Hypothalamus (tissue), 51 donors: ENCODE measurements at places on chromosomes 12 and 14.

- DNase-seq: no peak
Measured at GRCh38 chr12:70074510-70074909, 168.7 kb upstream of the CNOT2 start.

DNA sequence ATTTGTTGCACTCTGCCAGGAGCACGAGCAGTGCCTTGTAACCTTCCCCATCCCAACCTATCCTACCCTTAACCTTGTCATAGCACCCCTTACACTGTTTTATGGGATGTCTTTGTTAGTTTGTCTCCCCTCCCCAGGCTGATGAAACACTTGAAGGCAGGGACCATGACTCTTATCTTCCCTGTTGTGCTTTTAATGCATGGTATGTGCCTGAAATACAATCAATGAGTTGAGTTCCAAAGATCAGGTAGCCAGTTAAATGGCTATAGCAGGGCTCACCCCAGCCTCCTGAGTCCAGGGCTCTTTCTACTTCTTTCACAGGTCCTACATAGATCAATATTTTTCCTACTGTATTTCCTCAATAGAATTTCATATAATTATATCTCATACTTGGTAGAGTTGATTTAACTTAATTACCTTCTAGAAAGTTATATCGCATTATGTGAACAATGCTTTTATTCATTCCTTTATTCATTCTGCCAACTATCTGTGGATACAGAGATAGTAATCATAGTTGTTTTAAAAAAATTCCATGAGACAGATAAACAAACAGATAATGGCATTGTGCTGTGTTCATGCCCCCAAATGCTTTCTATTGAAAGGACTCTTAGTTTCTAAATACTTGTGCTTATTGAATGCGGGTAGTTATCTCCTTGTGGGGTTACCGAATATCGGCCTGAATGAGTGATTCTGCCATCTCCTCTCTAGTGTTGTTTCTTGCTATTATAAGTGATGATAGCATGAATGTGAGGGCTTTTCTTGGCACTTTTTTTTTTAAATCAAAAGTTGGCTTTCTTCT, 347.4 kb downstream of the NPAS3 start:
- DNase-seq: no peak

- no peak for DNase-seq
Measured at GRCh38 chr14:31465111-31465510, 7.8 kb upstream of the DTD2 start.

- no peak for DNase-seq
Measured at GRCh38 chr12:131862084-131862441, 32.4 kb upstream of the ULK1 start.

DNA sequence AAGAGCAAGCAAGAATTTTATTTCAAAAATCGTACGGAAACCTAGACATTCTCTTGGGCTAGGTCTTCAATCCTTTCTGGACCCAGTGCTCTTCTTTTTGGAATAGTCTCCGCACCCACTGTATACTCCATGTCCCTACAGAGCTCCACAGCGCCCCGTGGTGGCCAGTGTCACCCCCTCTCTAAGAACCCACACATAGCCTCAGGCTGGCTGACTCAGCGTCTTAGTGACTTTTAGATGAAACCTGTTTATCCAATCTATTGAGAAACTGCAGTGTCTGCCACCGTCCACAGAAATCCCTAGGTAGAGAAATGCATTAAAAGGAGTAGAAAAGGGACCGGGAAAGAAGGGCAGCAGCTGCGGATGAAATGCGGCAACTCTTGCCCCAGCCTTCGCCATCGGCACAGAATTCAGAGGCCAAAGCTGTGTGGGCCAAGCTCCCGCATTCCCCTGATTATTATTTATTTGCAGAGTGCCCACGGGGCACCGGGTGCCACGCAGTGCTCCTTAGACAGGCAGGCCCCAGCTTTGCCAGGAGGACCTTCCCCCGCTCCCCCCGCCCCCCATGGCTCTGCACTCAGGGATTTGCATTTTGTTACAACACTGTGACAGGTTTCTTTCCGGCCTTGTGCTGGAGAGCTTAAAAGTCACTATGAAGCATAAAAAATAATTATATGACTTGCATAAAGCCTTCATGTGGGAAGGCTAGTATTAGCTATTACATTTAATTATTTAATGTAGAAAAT, 170.1 kb upstream of the FKBP4 start:
- DNase-seq: no peak

GRCh38 chr14:55426891-55427290, 13.5 kb downstream of the TBPL2 start:
- no peak for DNase-seq

GRCh38 chr12:106974511-106974910, 12.4 kb downstream of the MTERF2 start:
- DNase-seq: no peak
